Endothelial cell of umbilical vein (primary cell): ENCODE measurements at places on chromosomes 4 and X.

- no peak for DNase-seq
Measured at GRCh38 chr4:77349796-77350195, 192.8 kb downstream of the CCNG2 start.

GRCh38 chr4:5979981-5980380, 38.2 kb downstream of the C4orf50 start:
- no peak for DNase-seq

- DNase-seq: peak; percentile 84
Measured at GRCh38 chr4:145279122-145279960, 99.0 kb upstream of the OTUD4 start.

GRCh38 chr4:17680559-17681280, 66.3 kb downstream of the MED28 start:
- no peak for DNase-seq

DNA sequence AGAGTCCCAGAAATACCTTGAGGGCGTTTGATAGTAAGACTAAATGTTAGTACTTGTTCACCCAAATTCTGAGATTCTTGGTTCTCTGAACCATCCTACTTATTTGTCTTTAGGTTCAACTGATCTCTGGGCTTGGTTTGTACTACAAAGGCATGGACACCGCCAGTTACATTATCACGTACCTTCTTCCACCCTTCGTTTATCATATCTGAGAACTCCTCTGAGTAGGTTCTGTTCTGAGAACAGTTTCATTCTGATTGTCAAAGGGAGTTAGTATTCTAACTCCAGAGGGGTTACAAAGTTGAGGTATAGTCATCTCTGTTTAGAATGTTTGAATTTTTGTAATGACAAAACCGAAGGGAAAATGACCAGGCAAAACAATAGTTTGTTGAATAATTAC, 19.3 kb downstream of the ZFX start:
- no peak for DNase-seq

- DNase-seq: no peak
Measured at GRCh38 chr4:169051761-169052593, 41.9 kb upstream of the CBR4 start.

GRCh38 chr4:178068136-178068535, 625.9 kb upstream of the AGA start:
- DNase-seq: no peak

- peak; percentile 71 for DNase-seq
Measured at GRCh38 chr4:15004739-15005301, 2.5 kb downstream of the CPEB2 start.

DNA sequence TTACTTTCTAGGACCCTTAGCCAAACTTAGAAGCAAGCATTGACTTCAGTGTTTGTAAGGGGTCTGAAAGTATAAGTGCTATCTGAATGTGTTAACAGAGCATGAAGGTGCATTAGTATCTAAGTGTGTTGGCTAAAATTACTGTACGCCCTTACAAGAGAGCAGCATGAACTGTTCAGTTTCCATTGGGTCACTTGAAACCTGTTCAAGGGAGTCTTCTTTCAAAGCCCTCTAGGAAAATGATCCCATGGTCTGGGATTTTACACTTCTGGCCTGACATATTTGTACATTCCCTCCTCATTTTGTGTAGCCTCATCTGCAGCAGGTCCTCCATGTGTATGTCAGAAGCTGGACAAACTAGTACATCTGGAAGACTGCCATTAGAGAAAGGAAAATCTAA, 3.2 kb downstream of the PRDX4 start:
- DNase-seq: no peak

DNA sequence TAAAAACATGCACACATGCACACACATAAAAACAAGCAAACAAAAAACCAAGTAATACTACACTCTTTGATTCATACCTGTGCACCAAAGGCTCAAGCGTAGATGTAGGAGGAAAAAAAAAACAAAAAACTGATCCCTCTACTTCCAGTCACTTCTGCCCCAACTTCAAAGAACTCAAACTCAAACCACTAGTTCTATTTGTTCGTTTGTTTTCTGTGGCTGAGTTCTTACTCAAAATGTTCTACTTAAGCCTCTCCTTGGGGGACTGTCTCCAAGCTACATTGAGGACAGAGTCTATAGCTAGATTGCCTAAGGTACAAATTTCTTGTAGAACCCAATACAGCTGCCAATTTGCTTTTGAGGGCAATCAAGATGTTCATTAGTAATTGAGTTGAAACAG, 171.0 kb upstream of the ATOH1 start:
- no peak for DNase-seq

DNA sequence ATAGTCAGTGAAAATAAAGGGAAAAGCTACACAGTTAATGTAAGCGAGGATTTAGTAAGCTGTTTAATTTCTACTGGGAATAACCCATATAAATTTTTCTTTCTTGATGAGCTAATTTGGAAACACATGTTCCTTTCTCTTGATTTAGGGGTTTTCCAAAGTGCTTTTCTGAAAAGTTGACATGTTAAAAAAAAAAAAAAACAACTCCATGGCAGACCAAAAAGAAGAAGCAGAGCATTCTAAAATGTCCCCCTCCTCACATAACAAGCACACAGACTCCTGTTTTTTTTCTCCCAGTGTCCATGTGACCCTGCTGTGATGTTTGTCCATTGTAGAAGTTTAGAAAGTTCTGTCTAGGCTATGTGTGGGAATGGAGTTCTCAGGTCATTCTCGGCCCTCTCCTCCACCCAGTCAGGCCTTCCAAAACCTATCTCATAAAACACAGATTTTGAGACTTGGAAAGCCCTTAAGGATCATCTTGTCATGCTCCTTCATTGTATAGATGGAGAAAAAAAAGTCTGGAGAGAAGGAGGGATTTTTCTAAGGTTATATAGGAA, 792 bp downstream of the CLIC2 start:
- DNase-seq: no peak

DNA sequence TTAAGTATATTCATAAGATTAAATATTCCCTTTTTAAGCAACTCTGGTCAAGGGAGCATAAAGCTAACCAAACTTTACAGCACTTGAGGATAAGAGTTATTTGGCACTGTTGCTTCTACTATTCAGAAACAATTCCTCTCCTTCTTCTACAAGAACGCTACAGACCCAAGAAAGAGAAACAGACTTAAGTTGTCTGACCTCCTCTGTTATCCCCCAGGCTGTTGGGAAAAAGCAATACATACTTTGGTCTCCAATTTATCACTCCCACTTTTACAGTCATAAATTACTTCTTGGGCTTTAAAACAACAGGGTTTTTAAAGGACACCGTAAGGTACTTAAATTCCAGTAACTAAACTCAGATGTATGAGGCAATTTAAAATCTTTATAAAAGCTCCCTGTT, 147.4 kb downstream of the COL25A1 start:
- DNase-seq: no peak

DNA sequence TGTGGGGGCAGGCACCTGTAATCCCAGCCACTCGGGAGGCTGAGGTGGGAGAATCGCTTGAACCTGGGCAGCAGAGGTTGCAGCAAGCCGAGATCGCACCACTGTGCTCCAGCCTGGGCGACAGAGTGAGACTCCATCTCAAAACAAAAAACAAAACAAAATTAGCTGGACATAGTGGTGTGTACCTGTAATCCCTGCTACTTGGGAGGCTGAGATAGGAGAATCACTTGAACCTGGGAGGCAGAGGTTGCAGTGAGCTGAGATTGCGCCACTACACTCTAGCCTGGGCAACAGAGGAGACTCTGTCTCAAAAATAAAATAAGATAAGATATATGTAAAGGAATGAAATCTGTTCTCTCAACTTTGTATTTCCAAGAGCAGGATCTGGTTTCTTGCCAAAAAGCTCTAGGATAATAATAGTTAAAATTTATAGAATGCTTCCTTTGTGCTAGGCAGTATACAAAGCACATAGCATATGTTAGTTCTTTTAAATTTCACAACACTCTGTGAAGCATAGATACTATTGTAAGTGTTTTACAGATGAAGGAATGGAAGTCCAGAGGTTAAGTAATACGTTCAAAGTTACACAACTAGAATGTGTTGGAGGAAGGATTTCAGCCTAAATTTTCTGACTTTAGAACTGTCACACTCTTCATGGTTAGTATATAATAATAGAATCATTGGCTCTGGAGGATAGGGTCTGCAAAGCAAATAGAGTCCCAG, 10.3 kb downstream of the MRPL1 start:
- no peak for DNase-seq

DNA sequence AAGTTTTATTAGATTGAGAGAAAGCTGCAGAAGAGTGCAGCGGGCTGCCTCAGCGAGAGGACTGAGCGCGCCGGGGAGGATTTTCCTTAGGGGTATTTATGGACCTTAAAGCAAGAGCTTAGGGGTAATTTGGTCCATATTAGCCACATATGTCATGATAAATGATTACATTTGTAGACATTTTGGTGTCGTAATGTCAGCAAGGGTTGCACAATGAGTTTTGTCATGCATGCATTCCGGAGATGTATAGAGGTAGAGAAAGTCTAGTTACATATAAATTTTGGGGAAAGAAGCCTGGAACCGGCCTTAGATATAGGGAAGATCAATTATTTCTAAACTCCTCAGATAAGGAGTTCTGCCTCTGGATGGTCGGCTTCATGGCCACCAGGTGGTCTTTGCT, 10.0 kb downstream of the MGST2 start:
- DNase-seq: no peak

GRCh38 chrX:15816886-15817285, 26.6 kb downstream of the ZRSR2 start:
- no peak for DNase-seq

GRCh38 chr4:1002631-1003251, 8.7 kb upstream of the FGFRL1 start:
- no peak for DNase-seq

DNA sequence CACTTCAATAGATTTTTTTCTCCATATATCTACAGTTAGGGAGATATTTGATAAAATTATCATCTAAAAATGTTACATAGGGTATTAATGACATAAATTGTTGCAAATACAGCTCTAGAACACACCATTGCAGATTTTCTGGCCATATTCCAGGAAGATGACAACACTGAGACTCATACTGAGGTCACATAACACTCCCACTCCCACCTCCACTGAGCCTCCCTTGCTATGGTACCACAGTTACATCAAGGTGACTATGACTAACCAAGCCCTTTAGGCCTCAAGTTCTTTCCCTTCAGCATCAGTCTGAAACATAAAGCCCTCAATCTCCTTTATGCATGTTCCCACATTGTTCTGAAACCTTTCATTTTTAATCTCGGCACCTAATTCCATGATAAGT, 932.0 kb upstream of the IGFBP7 start:
- DNase-seq: no peak

- DNase-seq: no peak
Measured at GRCh38 chr4:32789026-32789608, 2068.9 kb downstream of the PCDH7 start.

DNA sequence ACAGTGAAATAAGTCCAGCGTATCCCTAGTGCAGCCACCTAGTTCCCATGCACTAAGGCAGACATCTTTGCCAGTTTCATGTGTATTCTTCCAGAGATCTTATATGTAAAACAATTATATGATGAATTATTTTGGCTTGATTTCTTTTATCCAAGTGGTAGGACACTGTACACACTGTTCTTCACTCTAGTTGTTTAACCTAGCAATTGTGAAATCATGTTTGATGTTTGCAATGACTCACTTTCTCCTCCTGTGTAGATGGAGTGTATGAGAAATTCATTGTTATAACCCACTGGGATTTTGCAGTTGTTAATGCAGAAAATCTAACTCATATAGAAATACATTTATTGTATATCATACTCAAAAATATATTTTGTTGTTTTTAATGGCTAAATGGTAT, 17.5 kb upstream of the TBC1D1 start:
- no peak for DNase-seq

DNA sequence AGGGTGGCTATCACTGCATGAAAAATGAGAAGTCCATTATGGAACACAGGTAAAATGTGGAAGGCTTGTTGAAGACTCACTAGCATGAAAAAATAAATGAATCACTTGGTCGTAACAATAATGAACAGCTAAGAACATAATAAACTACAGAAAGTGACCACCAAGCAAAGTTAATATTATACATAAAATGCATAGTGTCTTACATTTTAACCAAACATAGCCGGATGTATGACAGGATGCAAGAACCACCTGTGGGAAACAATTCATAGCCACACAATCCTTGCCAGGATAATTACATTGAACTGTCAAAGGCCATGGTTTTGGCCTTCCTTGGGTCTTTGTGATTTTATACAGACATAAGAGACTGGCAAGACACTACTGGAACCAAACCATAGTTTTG, 81.9 kb upstream of the ATXN3L start:
- no peak for DNase-seq

DNA sequence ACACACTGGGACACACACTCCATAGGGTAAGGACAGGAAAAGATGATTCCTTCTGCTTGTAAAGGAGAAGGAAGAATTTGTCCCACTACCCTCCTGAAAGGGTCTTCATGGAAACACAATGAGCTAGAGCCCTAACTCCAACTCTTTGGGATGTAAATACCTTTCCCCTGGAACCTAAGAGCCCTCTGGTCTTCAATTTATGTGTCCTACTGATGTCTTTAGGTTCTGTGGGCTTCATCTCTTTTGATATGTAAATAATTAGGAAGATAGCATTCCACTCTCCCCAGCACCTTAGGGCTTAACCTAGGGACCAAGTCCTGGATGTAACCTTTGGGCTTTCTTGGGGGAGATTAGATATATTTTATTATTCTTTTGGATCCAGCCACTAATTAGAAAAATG, 38.3 kb downstream of the PF4 start:
- no peak for DNase-seq

- no peak for DNase-seq
Measured at GRCh38 chr4:164952551-164952950, 24.9 kb downstream of the TRIM61 start.

GRCh38 chrX:50920132-50920531, 9.6 kb downstream of the BMP15 start:
- DNase-seq: peak; percentile 46

- no peak for DNase-seq
Measured at GRCh38 chr4:67926485-67926884, 36.8 kb downstream of the TMPRSS11A start.

DNA sequence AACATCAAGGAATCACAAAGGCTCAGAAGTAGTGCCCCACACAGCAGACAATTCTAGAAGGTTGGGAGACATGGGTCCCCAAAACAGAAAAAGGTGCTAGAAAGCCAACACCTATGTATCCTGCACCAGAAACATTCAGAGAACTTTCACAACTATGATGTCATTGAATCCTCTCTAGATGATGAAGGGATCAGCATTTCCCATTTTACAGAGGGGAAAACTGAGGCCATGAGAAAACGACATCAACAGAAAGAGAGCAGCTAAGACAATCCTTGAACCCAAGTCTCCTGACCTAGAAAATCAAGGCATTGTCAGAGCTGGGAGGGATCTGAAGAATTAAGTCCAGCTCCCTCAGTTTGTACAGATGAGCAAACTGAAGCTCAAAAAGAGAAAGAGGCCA, 3.3 kb downstream of the KCND1 start:
- DNase-seq: no peak

GRCh38 chr4:14338585-14339265, 663.6 kb upstream of the CPEB2 start:
- DNase-seq: no peak

GRCh38 chrX:17848545-17849265, 12.4 kb downstream of the RAI2 start:
- no peak for DNase-seq

DNA sequence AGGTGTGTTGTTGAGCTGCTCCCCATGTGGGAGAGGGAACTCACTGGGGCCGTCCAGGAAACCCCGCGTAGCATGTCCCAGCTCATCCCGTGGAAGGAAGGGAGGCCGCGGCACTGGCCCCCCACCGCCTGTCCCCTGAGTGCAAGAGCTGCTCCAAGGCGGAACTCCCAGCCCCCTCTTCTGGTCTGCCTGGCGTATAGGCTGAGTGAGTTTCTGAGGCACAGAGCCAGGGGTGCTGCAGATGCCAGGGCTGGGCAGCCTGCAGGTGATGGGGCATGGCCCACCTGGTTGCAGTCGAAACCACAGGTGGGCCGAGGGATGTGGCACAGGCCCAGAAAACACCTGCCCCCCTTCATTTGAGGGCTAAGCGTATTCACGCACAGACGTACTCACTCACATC, 49.6 kb downstream of the ABLIM2 start:
- DNase-seq: no peak
